ENCODE measurements at places on chromosomes 12 and 14. TPM values are rescaled to one million over a fixed set of nuclear protein-coding genes. Genes with fewer than 3 reads are reported as not detected.
A peak's percentile ranks its signal among the peaks of the same experiment; 100 is the strongest.

- DNase-seq, result peak; percentile 50
Measured at GRCh38 chr14:92513966-92514843, 624 bp downstream of the RIN3 start.

GRCh38 chr12:110916295-110916875, 4.0 kb downstream of the MYL2 start:
- no peak for DNase-seq

- DNase-seq, result peak; percentile 48
Measured at GRCh38 chr12:80262346-80262745, 163.0 kb downstream of the OTOGL start.

Gene RASSF8
- 42.6 TPM for total RNA-seq
